ENCODE measurements at places on chromosomes 2 and 18. TPM values are rescaled to one million over a fixed set of nuclear protein-coding genes. Genes with fewer than 3 reads are reported as not detected.

ACADL gene
- total RNA-seq = not detected

ANKRD62 gene
- total RNA-seq = not detected

TMEM247 gene
- not detected for total RNA-seq

APLF gene
- total RNA-seq = 6.5 TPM

ACOXL gene
- not detected for total RNA-seq

NTSR2 gene
- total RNA-seq = not detected

AQP12B gene
- total RNA-seq = not detected

SERPINB11 gene
- total RNA-seq = not detected

SPC25 gene
- 6.4 TPM for total RNA-seq

TSPYL6 gene
- total RNA-seq = not detected

ZFAND2B gene
- 22.1 TPM for total RNA-seq

UPP2 gene
- total RNA-seq = not detected

RPRM gene
- not detected for total RNA-seq

IL36A gene
- total RNA-seq = 0.09 TPM

TOGARAM2 gene
- under 0.01 TPM for total RNA-seq

ASTL gene
- total RNA-seq = not detected

LYPD6 gene
- 1.8 TPM for total RNA-seq

SERPINE2 gene
- total RNA-seq = 7.2 TPM

KIF1A gene
- total RNA-seq = not detected

LONRF2 gene
- under 0.01 TPM for total RNA-seq

TMEM163 gene
- total RNA-seq = 6.6 TPM

POTEJ gene
- 0.09 TPM for total RNA-seq

SIGLEC15 gene
- total RNA-seq = not detected

CTAGE1 gene
- total RNA-seq = 0.09 TPM

GYPC gene
- 5.8 TPM for total RNA-seq

HDLBP gene
- 856 TPM for total RNA-seq

DSG4 gene
- not detected for total RNA-seq

RTKN gene
- 9.0 TPM for total RNA-seq

TMEFF2 gene
- total RNA-seq = not detected

IL36RN gene
- not detected for total RNA-seq

ZNF804A gene
- 0.27 TPM for total RNA-seq

All from endothelial cell of coronary artery (primary cell).